ENCODE measurements at places on chromosomes 13 and 19.

DNA sequence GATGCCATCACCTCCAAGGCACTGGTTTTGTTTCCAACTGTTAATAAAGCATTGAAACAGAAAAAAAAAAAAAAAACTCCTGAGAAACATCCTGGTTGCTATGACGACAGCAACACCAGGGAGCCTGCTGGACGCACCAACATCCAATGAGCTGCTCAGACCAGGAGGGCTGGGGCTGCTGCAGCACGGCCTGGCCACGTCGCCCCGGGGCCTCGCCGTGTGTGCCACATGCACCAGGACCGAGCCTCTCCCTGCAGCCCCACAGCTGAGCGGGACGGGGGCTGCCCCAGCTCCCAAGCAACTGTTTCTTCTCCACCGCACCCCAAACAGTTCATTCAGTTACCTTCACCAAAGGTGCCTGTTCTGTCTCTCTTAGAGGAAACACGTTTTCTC lies 54.5 kb downstream of the RASA3 start:
- peak; percentile 82 for DNase-seq

GRCh38 chr13:91079176-91079575 lies 268.3 kb upstream of the MIR17HG start:
- DNase-seq = no peak

GRCh38 chr13:26584713-26585112 lies 27.2 kb downstream of the WASF3 start:
- peak; percentile 76 for DNase-seq

DNA sequence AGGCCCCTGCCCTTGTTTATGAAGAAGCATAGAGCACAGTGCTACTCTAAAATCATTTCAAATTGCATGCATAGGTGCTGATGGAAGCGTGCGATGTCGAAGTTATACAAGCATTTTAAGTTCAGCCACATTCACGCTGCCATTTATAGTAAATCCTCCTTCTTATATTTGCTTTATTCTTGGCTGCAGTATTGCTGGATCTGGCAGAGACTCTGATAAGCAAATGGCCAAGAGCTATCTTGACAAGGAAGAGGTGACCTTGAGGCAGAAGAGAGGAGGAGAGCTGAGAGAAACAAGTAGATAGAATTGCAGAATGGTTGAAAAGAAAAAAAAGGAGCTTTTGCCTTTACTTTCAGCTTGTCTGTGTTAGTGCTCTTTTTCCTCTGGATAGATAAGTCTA lies 18.9 kb upstream of the MYO16 start:
- DNase-seq = no peak

- DNase-seq = no peak
These were observed 239.2 kb upstream of the MIR17HG start for GRCh38 chr13:91108315-91108714.

- DNase-seq = no peak
These were observed 13.3 kb downstream of the TDRD3 start for GRCh38 chr13:60410299-60410698.

GRCh38 chr19:51064534-51065220 lies at the start of gene KLK13:
TSS of gene KLK13 (minus strand) at chr19:51065092. CDS start at chr19:51065067, 25 bp downstream.
- DNase-seq = peak; percentile 42

DNA sequence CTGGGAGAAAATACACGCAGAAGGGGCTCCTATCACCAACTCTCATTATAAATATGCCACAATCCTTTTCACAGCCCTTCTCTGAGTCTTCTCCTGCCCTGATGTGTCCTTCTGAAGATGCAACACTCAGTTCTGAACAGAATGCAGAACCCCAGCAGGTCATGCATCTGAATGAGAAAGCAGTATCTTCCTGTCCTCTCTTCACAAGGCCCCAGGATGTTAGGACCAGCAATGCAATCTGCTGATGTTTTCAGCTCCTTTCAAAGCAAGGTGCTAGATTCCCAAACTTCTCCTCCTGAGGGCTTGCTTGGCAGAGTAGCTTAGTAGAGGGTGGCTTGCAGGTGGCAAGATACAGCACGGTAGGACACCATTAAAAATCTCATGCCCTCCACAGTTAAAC lies 22.3 kb upstream of the DOCK9 start:
- no peak for DNase-seq

- no peak for DNase-seq
These were observed 17.1 kb downstream of the ARL11 start for GRCh38 chr13:49645451-49645850.

- DNase-seq = no peak
These were observed 107.8 kb downstream of the FOXO1 start for GRCh38 chr13:40558656-40559055.
